ENCODE measurements at places on chromosomes 2 and 18.

DNA sequence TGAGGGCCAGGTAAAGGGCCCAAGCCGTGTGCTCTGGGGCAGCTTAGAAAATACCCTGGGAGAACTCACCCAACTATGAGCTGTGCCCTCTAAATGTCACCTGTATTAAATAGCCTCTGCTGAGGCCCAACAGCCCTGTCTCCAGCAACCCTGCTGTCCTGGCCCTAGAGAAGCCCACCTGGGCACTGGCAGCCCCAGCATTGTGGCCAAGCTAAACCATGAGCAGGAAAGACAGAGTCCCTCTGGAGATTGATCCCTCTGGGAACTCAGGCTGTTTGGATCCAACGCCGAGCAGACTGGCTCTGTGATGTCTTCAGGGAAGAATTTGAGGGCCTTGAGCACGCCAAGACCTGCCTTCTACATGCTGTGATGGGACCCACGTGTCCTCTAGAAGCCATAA is 126.5 kb downstream of the TTC32 start:
- no peak for DNase-seq

DNA sequence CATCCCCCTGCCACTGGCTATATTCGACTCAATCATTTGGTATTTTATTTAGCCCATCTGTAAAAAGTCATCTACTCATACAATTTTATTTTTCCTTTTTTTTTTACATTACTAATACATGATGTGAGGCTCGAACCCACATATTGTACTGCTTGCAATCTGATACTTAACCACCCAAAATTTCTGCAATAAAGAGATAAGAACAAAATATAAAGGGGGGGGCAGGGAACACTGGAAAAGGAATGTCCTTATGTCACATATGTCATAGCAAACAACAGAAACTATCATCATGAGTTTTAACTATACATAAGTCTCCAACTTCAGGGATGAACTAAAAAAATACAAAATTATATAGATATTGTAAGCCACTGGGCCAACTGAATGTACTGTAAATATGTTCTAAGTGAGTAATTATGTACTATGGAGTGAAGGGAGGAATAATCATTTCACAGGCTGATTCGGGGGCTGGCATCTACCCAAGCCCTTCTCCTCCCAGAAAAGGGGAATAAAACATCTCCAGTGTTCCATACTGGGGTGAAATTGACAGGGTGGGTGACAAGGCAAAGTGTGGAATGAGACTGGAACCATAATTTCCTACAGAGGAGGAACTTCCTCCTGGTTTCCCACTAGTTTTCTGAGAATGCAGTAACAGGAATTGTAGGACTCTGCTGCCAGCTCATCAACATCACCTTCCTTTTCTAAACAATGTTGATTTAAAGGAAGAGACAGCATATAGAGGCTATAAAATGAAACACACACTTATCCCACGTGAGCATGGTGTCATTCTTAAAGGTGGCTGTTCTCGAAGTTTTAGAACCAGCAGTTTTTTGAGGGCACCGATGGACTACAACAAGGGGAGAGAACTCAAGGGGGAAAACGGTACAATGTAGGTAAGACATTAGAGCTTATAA is 79.5 kb downstream of the FARSB start:
- no peak for DNase-seq

DNA sequence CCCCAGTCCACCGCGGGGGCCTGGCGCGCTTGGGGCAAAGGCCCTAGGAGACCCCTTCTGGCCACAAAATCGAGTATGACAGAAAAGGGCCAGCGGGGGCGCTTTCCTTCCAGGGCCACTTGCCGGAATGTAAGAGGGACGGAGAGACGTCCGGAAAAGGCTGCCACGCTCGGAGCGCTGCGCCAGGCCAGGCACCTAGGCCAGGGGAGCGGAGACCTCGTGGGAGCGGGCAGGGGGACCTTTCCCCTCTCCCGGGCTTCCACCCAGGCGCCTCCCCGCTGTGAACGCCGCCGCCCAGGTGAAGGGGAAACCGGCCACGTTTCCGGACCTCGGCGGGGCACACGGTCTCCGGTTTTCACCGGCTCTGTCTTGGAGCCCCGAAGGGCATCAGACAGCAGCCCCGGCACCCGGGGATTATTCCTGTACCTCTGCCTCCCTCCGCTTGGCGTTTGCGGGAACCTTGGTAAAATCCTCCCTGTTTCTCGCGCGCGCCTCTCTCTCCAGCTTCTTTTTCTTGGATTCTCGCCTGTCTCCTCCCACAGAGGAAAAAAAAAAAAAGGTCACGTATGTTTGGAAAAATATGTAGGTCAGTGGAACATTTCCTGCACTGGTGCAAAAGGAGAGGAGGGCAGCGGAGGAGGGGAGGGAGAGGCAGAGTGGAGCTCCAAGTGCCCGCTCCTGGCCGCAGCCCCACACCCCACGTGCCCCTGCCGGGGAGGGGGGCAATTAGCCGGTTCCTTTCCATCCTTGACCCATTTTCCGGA is 1.2 kb upstream of the NPAS2 start:
- DNase-seq: no peak

DNA sequence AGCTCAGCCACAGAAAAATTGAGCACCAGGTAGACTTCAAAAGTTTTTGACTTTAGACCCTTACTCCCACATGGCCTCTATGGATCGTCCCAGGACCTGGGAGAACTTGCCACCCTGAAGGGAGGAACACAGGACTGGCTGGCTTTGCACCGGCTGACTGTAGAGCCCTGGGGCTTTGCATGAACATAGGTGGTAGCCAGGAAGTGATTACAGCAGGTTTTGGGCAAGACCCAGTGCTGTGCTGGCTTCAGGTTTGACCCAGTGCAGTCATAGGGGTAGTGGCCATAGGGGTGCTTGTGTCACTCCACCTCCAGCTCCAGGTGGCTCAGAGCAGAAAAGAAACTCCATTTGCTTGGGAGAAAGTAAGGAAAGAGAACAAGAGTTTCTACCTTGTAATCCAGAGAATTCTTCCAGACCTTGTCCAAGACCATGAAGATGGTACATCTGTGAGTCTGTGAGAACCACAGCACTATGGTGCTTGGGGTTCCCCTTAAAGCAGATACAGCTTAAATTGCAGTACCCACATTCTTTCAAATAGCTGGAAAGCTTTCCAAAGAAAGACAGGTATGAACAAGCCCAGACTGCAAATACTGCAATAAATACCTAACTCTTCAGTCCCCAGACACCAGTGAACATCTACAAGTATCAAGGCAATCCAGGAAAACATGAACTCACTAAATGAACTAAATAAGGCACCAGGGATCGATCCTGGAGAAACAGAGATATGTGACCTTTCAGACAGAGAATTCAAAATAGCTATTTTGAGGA is 13.0 kb upstream of the SESTD1 start:
- DNase-seq: no peak

GRCh38 chr2:8027387-8027786 is 654.5 kb upstream of the ID2 start:
- DNase-seq: no peak

GRCh38 chr2:105943977-105944376 is 199.3 kb downstream of the NCK2 start:
- DNase-seq: no peak

DNA sequence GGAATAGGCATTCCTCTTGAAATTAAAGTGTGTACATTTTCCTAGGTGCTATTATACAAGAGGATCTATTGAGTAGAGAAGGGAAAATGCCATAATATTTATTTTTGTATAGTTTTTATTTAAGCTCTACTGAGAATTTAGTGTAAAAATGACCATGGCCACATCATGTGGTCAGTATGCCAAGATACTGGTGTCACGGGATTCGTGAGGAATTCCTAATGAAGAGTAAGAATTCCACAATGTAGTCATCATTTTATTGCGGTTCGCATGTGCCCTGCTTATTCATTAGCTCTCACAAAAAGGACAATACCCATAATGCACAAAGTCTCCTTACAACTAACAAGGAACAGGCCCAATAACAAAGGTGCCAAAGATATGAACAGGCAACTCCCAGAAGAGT is 39.3 kb upstream of the PARD3B start:
- no peak for DNase-seq

DNA sequence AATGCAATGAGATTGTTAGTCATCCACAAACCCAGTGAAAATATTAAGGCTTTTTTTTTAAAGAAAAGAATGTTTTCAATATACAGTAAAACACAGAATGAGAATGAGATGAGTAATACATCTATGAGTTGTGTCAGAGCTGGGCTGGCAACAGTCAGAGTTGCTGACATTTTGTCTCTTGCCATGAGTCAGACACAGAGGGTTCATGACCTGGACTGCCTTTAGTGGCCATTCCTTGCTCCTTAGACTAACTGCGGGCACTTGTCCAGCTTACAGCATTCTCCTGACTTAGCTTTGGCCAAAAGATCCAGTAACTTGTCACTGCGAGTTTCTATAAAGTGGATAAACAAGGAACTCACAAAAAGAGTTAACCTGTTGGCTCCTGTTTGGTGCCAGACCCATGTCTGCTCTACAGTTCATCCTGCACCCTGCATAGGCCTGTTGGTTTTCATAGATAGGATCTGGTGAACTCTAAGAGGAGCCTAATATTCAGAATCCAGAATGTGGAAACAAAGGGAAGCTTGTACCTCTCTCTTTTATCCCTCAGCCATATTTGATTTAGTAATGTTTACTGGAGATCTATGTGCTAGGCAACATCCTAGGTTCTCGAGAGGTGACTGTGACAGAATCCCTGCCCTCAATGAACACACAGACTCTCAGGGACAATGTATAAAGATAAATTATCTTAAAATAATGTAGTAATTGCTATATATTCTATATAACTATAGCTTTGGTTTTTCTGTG is 391.5 kb upstream of the VWC2L start:
- DNase-seq: no peak

- DNase-seq: no peak
Measured at GRCh38 chr2:37665604-37666362, 5.7 kb downstream of the CDC42EP3 start.

DNA sequence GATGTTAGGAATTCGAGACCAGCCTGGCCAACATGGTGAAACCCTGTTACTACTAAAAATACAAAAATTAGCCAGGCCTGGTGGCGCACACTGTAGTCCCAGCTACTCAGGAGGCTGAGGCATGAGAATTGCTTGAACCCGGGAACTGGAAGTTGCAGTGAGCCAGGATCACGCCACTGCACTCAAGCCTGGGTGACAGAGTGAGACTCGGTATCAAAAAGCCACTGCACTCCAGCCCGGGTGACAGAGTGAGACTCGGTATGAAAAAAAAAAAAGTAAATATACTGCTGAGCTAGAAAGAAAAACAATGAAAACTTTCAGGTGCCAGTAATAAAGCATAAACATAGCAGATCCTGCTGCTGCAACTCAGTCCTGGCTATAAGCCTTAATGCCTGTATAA is 73.5 kb downstream of the STRN start:
- no peak for DNase-seq

- no peak for DNase-seq
Measured at GRCh38 chr2:238166391-238167343, 7.9 kb downstream of the ERFE start.

GRCh38 chr2:145909175-145909755 is 1389.3 kb upstream of the ZEB2 start:
- no peak for DNase-seq

GRCh38 chr2:6793371-6793770 is 72.3 kb downstream of the CMPK2 start:
- no peak for DNase-seq

DNA sequence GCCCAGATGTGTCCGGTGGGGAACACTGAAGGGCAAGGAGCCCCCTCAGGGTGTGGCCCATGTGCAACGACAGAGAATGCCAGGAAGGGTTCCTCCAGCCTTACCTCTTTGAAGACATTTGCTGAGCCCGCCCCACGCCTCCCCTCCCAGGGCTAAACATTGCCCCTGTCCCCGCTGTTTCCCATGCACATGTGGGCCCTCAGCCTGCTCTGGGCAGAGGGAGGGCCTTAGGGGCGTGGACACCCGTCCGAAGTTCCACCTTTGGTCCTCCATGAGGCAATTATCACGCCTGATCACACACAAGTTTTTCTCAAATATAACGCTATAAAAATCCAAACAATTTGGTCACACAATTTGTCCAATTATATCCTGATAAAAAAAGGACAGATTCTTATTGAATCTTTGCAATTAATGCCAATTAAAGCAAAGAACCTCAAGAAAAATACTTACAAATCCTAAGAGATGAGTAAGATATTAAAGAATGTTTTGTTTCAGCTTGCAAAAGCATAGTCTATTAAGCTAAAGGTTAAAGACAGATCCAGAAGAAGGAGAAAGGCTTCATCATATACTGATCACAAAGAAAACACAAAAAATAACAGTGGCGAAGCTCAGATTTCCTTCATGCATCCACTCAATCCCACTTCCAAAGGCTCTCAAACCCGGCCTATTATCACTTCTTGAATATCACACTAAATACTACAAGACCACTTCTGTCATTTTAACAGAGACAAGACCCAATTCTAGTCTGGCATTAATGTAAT is 55.2 kb upstream of the LDLRAD4 start:
- no peak for DNase-seq

DNA sequence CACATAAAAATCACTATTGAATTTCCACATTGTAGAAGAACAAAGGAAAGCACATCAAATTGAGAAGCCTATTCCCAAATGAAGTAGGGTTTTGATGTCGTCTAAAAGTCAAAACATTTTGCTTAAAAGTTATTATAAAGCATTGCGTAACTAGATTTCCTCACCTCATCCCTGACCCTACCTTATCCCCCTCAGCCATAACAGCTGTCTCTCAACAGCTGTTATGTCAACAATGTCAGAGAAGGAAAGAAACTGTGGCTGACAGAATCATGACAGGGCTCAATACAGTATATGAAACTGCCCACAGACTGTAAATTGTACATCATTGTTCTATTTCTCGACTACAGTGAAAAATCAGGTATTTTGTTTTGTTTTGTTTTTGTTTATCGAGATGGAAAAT is 63.0 kb upstream of the ACVR1C start:
- no peak for DNase-seq

DNA sequence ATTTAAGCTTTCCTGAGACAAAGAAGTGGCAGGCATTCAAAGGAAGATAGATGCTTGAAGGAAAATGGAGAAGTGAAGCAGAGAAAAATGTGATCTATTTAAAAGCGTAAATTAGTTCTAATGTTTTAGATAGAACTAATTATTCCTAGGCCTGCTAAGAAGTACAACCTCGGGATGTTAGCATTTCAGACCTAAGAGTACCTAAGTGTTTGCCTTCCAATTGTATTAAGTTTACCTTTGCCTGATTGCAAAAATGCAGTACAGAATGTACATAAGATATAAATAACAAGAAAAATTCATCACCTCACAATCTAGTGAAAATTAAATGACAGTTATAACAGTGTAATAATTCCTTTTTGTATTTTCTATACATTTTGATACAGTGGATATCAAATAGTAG is 71.1 kb upstream of the HNMT start:
- no peak for DNase-seq

GRCh38 chr2:7594211-7594610 is 677.0 kb downstream of the RNF144A start:
- DNase-seq: no peak

Data from T-helper 2 cell treated with Interferon-gamma antibody and Interleukin-4, amounts not matched to agents 5 μg/mL and 100 μg/mL, for 36 hours (primary cell).